Esophagus squamous epithelium (tissue), 5 donors: ENCODE measurements at places on chromosomes 16 and 17.

DNA sequence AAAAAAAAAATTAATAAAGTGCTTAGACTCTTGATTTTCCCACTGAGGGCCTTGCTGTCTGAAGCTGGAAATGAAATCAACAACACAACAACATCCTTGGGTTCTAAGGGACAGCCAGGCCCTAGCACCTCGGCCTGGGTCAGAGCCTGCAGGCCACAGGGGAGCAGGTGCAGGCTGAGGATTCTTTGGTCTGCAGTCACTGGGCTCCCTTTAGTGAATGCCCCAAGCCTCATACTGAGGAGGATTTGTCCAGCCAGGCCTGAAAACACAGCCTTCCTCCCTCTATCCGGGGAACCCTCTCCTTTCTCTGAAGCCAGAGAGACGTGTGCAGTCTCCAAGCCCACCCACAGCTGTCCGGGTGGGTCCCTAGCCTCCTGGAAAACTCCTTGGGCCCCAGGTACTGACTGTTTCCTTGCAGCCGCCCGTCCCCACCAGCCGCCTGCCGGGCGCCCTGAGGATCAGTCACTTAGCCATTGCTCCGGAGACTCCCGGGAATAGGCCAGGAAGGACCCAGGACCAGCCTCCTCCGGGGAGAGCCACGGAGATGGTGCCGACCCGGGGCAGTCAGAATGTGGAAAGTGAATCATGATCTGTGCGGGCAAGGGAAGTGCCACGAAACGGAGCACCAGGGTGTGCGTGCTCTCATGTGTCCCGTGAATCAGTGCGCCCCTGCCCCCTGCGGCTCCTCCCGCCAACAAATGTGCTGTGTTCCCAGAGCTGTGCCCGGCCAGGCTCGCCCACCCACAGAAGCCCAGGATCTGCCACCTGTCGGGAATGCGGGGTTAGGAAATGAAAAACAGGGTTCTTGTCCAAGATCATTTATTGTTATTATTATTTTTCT is 91.0 kb downstream of the RTN4RL1 start:
- H3K36me3 ChIP-seq = no peaks in the 10 kb centered on the region
- H3K27ac ChIP-seq = no peak overlapping the region
- H3K4me3 ChIP-seq = no peak overlapping the region
- DNase-seq = no peak
- H3K27me3 ChIP-seq = no peaks in the 10 kb centered on the region

- no peak for DNase-seq
- H3K27ac ChIP-seq = no peak overlapping the region
- H3K4me3 ChIP-seq = no peak overlapping the region
These were observed 73.9 kb upstream of the TOB1 start for GRCh38 chr17:50939795-50940684.

DNA sequence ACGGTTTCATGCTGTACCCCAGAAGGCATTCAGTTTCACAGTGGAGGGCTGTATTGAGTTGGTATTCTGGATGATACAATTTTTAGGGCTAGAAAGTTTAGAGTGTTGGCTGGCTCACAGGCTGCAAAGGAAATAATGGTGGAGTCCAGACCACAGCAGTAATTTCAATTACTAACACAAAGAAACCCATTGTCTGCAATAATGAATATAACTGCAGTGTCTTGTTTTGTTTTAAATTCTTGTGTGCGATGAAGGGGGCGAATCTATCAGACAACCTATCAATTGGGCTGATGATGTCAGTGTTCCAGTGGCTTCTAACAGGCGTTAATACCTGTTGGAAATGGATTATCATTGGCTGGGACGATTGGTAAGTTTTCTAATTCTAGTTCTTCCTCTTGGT is 1.5 kb downstream of the SP2 start:
- peak overlapping the region; percentile 82 for H3K4me3 ChIP-seq
- H3K27me3 ChIP-seq = no peaks in the 10 kb centered on the region
- H3K27ac ChIP-seq = no peak overlapping the region

GRCh38 chr17:73533127-73533526 is 111.1 kb downstream of the SDK2 start:
- H3K27me3 ChIP-seq = no peaks in the 10 kb centered on the region
- H3K4me3 ChIP-seq = no peak overlapping the region
- no peaks in the 10 kb centered on the region for H3K36me3 ChIP-seq
- no peak overlapping the region for H3K27ac ChIP-seq
- no peaks in the 10 kb centered on the region for H3K4me1 ChIP-seq
- DNase-seq = no peak

DNA sequence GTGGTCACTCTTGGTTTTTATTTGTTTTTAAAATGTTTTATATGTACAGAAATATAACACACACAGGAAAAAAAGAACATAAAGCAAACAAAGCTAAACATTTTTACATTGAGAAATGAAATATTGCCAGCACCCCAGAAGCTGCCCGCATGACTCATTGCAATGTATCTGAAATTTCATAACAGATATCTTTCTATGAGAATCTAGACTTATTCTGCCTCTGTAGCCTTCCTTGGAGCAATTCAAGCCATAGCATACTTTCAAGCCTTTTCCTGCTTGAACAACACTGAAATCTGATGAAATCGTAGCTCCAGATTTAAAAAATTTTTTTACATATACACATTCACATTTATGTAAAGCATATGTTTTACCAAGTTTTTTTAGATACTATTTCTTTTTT is 86.9 kb downstream of the RBBP6 start:
- no peaks in the 10 kb centered on the region for H3K27me3 ChIP-seq
- no peak overlapping the region for H3K27ac ChIP-seq
- no peaks in the 10 kb centered on the region for H3K36me3 ChIP-seq
- DNase-seq = no peak
- H3K4me1 ChIP-seq = no peaks in the 10 kb centered on the region

DNA sequence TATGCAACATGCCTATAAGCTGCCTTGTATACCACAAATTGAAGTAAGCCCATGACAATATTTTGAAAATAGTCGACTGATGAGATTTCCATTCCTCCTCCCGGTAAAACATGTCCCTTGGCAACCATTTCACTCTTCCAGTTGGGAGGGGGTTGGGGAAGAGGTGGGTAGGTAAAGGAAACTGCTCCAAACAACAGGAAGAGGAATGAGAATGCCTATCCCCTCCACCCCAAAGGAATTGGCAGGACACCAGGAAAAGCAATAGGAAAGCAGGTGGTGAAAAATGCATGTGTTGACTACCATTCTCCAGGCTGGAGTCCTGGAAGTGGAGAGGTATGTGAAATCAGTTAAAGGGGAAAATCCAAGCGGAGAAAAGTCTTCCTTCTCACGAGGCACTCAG is 455.9 kb upstream of the PSMD7 start:
- no peaks in the 10 kb centered on the region for H3K27me3 ChIP-seq
- no peak for DNase-seq

DNA sequence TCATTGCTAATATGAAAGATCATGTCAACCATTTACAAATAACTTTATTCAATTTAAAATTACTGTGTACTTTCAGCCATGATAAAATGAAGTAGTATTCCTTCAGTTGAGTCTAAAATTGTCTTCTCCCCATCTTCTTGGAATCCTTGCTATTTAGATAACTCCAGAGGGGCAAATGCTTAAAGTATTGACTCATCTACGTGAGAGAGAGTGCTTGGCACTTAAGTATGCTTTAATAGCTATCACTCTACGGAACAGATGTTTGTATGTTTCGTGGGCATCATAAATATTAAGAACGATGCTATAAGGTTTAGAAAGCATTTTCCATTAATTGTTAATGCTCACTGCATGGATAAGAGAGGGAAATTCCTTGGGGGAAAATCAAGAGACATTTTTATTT is 69.3 kb upstream of the MED13 start:
- peaks cover 10% of the 10 kb centered on the region for H3K4me1 ChIP-seq
- no peak for DNase-seq
- no peak overlapping the region for H3K4me3 ChIP-seq
- H3K36me3 ChIP-seq = no peaks in the 10 kb centered on the region
- no peaks in the 10 kb centered on the region for H3K27me3 ChIP-seq
- no peak overlapping the region for H3K27ac ChIP-seq

- no peak overlapping the region for H3K4me3 ChIP-seq
- H3K36me3 ChIP-seq = no peaks in the 10 kb centered on the region
These were observed 37.8 kb upstream of the RASD1 start for GRCh38 chr17:17533901-17534441.

- no peaks in the 10 kb centered on the region for H3K4me1 ChIP-seq
- no peaks in the 10 kb centered on the region for H3K27me3 ChIP-seq
- no peaks in the 10 kb centered on the region for H3K36me3 ChIP-seq
- no peak for DNase-seq
- no peak overlapping the region for H3K4me3 ChIP-seq
- no peak overlapping the region for H3K27ac ChIP-seq
These were observed 33.4 kb downstream of the CDH13 start for GRCh38 chr16:82660075-82660645.

GRCh38 chr16:47069313-47069712 is 74.4 kb downstream of the NETO2 start:
- H3K27me3 ChIP-seq = no peaks in the 10 kb centered on the region
- H3K4me3 ChIP-seq = no peak overlapping the region
- no peak for DNase-seq
- H3K36me3 ChIP-seq = no peaks in the 10 kb centered on the region

DNA sequence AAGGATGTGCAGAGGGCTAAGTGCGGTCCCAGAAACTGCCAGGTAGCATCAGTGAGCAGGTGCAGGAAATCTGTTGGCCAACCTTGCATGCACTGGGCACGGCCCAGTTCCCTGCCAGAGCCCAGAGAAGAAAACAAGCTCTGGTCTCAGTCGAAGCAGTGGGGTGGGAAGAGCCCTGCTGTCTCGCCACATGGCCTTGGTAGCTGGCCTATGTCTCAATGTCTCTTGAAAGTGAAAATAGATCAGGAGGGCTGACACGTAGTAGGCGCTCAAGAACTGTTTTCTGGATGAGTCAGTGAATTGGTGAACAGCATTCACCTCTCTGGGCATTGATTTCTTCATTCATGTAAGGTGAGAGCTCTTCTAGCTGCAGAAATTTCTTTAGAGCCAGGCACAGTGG is 90.4 kb downstream of the MARF1 start:
- no peak overlapping the region for H3K27ac ChIP-seq
- no peak overlapping the region for H3K4me3 ChIP-seq
- H3K27me3 ChIP-seq = no peaks in the 10 kb centered on the region
- H3K36me3 ChIP-seq = no peaks in the 10 kb centered on the region
- H3K4me1 ChIP-seq = peaks cover 13% of the 10 kb centered on the region
- DNase-seq = no peak

DNA sequence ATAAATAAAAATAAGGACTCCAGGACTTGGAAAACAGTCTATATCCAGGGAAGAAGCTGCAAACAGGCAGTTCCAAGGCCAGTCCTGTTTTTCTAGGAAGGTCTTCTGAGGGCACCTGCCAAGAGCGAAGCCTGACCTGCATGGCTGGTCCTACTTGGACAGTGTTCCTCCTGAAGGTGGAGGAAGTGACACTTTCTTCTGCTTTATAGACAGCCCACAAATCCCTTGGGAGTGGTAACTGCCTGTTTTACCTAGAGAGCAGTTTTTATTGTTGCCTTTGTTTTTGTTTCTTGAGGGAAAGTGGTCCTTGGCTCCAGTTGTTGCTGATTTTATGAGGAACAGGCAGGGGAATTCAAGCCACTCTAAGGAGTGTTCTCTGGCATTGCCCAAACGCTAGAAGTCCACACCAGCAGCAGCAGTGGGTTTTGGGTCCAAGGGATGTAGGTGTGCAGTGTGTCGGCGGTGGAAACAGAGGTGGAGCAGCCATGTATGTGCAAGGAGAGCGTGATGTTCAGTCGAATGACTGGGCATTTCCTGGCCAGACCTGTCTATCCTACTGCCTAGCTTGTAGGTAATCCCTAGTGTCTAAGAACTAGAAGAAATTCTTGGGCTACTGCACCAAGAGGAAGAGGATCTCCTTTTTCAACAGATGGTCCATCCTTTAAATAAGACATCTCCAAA is 35.3 kb downstream of the LDHD start:
- H3K27me3 ChIP-seq = no peaks in the 10 kb centered on the region
- no peak overlapping the region for H3K27ac ChIP-seq

DNA sequence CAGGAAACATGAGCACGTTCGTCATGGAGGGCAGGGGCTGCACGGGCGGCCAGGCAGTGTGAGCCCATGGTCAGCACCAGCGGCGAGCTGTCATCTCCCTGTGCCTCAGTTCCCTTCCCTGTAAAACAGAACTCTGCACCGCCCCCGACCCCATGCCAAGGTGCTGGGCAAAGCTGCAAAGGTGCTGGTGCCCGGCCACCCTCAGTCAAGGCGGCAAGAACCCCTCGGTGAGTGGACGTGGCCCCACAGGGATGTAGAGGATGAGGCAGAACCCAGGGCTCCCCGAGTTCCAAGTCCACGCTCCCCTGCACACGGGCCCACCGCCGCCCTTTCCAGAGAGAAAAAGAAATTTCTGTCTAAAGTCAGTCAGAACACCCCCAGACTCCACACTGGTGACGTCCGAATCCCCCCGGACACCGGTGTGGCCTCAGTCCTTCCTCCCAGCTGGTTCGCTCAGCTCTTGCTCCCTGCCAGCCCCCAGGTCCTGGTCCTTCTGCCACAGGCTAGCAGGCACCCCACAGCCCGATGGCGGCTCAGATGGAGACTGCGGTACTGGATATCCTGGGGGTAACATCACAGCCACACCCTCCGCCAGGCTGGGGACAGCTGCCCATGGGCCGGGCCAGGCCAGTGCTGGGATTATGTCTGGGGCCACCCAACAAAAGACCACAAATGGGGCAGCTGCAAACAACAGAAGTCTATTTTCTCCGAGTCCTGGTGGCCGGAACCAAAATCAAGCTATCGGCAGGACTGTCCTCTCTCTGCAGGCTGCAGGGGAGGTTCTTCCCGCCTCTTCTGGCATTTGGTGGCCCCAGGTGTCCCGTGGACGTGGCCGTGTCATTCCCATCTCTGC is 14.4 kb upstream of the BAHCC1 start:
- no peaks in the 10 kb centered on the region for H3K27me3 ChIP-seq
- H3K4me1 ChIP-seq = no peaks in the 10 kb centered on the region
- H3K4me3 ChIP-seq = no peak overlapping the region

DNA sequence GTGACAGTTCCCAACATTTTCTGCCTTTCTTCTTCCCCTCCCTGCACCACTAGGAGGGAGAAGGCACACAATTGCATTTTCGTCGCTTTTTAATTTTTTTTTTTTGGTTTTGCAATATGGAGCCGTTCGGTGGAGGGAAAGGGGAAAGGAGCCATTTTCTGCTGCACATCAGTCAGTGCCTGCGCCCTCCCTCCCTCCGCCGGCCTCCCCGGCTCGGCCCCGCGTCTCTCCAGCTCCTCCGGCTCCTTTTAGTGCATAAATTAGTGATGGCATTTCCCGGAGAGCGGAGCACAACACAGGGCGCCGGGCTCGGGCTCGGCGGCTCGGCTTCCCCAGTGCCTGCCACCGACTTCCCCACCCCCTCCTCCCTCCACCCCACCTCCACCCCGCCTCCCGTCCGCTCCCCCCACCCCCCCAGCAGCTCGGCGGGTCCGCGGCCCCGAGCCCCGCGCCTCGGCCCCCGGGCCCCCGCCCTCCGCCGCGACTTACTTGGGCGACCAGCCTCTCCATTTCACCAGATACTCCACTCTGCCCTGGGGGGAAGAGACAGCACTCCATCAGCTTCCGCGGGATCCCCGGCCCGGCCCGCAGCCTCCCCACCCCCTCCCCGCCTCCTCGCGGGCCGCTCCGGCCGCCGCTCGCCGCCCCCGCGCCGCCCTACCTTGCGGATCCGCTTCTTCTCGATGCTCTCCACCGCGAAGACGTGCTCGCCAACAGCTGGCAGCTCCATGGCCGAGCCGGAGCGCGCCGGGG is 542 bp downstream of the CBX4 start:
- peak overlapping the region; percentile 87 for H3K4me3 ChIP-seq
- DNase-seq = no peak
- H3K27ac ChIP-seq = peak overlapping the region; percentile 98
- peaks cover 14% of the 10 kb centered on the region for H3K36me3 ChIP-seq

- no peaks in the 10 kb centered on the region for H3K27me3 ChIP-seq
- H3K4me3 ChIP-seq = peak overlapping the region; percentile 93
- H3K4me1 ChIP-seq = peaks cover 16% of the 10 kb centered on the region
- H3K27ac ChIP-seq = peak overlapping the region; percentile 96
- no peak for DNase-seq
These were observed 722 bp upstream of the SLC38A10 start for GRCh38 chr17:81295676-81296381.
